Activated CD4-positive, alpha-beta memory T cell treated with anti-CD3 and anti-CD28 coated beads for 36 hours (primary cell): ENCODE measurements at places on chromosomes 6 and 20.

- no peak for DNase-seq
These were observed 4.9 kb downstream of the SLC22A2 start for GRCh38 chr6:160253714-160254113.

GRCh38 chr6:11139051-11139960 is 27.8 kb upstream of the ERVFRD-1 start:
- DNase-seq, result no peak

DNA sequence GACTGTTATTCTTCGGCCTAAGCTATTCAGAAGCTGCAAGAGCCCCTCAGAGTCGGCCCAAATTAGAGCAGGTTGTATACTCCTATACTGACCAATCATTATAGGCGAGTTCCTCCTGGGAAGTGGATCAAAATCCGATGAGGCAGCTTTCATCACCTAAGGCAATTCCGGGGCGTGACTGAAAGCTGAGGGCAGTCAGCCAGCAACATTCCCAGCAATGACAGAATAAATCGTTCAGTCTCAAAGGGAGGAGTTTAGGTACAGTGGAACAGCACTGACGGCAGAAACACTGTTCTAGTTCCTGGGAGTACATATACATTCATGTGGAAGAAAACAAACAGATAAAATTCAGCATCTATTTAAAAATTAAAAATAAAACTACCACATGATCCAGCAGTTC is 10.8 kb downstream of the HLA-DQB2 start:
- DNase-seq, result no peak

DNA sequence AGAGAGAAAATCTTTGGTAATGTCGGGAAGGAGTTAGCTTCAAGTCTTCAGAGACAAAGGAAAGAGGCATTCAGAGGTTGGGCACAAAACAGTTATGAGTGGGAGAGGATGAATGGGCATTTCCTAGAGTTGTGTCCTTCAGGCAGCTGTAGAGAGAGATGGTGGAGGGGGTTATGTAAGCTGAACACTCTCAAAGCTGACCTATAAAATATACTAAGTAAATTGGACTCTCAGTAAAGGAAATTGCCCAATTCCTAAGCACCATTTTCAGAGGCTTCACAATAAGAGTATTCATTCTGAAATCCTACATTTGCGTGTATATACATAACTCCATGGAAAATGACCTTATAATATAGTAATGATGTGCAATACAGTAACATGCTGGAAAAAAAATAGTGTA is 161.2 kb downstream of the KCNQ5 start:
- DNase-seq, result no peak

- no peak for DNase-seq
These were observed 20.1 kb downstream of the RIPOR2 start for GRCh38 chr6:24915641-24916040.

GRCh38 chr6:150409576-150410066 is 40.8 kb downstream of the IYD start:
- DNase-seq, result no peak

DNA sequence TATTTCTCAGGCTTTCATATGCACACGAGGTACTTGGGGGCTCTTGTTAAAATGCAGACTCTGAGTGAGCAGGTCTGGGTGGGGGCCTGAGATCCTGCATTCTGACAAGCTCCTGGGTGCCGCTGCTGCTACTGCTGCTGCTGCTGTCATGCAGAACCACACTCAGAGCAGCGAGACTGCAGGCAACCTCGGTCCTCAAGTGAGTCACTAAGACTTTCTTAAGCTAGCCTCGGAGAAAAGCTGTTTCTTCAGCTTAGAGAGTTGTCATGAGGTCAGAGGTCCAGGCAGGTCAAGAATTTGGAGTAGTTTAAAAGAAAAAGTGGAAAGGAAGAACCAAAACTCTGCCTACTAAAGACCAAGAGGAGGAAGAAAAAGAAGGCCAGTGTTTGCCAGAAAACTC is 92.9 kb downstream of the SPTLC3 start:
- no peak for DNase-seq
